Choroid plexus epithelial cell (primary cell): ENCODE measurements at places on chromosomes 3 and 15.

DNA sequence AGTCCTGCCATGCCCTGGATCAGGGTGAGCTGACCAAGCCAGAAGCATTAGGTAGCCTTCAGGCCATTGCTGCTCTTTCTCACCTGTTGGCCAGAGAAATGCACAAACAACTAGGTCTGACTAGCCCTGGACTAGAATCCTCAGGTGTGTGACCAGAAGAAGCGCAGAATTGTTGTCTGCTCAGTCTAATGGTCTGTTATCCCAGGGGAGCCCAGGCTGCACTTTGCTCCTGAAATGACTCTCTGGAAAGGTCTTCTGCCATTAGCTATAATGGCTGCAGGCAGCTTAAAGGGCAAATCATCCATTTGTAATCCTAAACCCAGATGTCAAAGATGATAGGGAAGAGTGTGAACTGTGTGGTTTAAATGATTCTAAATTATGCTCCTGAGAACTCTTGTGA, 246.1 kb downstream of the NFKBIZ start:
- DNase-seq: no peak

- peak; percentile 48 for DNase-seq
Measured at GRCh38 chr15:67550522-67550921, 8.0 kb downstream of the MAP2K5 start.

DNA sequence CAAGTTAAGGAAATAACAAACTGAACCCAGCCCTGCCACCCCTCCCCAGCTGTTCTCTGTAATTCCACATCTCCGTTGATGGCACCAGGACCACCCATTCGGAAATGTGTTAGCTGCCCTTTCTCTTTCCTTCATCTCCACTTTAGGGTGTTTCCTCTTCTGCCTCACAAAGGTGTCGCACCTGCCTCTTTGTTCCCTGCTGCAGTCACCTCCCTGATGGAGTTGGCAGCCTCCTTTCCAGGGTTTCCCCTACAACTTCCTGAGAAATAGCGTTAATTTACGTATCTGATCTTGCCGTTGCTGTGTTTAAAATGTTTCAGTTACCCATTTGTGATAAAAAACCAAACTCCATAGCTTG, 57.3 kb downstream of the GPR171 start:
- DNase-seq: no peak

- no peak for DNase-seq
Measured at GRCh38 chr15:28049581-28049980, 49.5 kb downstream of the OCA2 start.

GRCh38 chr3:18735005-18735404, 309.9 kb upstream of the SATB1 start:
- DNase-seq: no peak

GRCh38 chr3:134362221-134362620, 12.0 kb downstream of the AMOTL2 start:
- no peak for DNase-seq

GRCh38 chr15:75043509-75044257, 20.3 kb downstream of the PPCDC start:
- peak; percentile 100 for DNase-seq

DNA sequence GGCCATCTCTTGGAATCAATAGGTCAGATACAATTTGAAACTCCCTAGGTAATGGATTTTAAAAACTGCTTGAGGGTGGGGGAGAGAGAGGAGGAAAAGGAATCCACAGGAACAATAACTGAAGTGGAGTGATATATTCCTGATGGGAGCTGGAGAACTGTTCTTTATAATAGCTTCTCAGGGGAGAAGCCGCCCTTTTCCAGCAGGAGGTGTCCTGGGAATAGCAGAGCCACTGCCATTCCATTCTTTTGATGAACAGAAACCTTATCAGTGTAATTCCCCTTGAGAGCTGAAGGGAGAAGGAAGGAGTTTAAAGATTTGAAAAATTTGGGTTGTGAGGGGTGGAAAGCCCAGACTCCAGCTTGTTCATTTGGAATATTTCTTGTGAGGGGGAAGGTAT, 504.9 kb upstream of the DPH6 start:
- DNase-seq: no peak

DNA sequence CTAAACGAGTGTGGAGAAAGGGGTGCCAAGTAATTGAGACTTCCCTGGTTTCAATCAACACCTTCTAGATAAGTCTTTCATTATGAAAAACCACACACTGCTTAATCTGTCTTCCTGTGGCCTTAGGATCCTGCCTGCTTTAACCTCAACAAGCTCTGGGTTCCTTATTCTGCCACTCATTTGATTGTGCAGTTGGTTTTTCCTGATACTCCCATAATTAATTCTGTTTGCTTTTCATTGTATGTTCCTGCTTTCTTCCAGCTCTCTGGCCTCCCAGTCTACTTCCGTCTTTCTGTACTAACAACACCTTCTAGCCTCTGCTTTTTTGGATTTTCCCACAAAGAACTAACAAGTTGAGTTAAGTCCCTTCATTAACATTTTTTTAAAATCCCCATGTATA, 20.2 kb upstream of the GCNT3 start:
- DNase-seq: no peak

DNA sequence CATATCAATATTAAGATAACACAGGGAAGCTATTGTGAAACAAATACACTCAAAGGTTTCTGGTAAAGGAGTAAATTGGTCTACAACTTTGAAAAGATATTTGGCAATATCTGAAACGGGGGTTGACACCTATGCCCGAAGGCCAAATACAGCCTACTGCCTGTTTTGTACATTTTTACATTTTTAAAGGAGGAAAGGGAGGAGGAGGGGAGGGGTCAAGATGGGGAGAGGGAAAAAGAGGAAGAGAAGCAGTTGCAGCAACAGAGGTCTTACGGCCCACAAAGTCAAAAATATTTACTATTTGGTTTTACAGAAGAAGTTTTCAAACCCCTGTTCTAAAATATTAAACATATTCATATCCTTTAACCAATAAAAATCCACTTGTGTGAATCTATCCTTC, 94.2 kb downstream of the FMN1 start:
- DNase-seq: no peak

GRCh38 chr3:47592066-47592795, 13.6 kb upstream of the CSPG5 start:
- DNase-seq: no peak

DNA sequence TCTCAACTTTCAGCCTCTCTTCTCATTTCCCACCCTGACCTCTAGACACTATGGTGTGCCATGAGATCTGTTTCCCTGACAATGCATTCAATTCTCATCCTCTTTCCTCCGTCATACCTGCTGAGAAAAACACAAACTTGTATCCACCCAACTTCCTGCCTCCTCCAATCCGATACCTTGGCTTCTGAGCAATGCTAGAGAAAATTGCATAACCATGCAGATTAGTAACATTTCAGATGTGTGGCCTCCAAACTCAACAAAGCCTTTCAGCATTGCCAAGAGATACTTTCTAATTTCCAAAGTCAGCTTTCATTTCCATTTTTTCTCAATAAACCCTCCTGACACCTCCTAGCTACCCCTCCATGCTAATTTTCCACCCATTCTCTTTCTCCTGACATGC, 88.5 kb downstream of the MINAR1 start:
- DNase-seq: peak; percentile 5

DNA sequence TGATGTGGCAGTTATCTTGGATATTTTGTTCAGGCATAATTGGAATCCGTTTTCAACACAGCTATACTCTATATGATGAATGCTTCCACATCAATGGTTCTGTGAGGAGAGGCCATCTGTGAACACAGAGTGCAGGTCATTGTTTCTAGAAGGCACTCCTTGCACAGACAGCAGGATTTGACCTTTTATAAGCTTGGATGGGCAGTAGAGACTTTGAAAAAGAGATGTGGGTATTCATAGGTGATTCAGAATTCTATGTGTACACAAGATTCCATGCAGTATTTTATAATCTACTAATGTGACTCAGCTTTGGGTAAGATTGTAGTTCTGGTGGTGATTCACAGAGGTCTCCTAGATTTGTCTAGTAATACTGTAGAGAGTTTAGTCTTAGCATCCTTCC, 12.5 kb downstream of the ARPP21 start:
- DNase-seq: no peak

DNA sequence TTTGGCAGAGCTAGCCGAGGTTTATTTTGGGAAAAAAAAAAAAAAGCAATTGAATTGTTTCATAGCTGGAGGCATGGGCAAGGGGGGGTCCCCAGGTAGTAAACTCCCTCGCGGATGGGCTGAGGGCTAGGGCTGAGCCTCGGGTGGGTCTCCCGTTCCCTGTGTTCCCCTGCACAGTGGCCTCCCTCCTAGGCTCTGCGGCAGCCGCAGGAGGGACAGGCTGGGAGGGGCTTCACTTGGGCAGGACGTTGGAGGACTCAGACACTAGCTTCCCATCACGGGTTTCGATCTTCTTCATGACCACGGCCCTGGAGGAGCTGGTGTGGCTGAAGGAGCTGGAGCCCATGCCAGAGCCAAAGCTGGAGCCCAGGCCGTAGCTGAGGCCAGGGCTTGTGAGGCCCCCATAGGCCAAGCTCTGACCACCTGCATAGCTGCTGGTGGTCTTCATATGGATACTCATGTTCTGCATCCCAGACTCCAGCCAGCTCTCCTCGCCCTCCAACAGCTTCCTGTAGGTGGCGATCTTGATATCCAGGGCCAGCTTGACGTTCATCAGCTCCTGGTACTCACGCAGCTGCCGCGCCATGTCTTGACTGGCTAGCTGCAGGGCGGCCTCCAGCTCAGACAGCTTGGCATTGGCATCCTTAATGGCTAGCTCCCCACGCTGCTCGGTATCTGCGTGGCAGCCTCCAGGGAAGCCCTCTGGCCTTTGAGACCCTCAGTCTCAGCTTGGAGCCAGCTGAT, 64.0 kb upstream of the CDAN1 start:
- no peak for DNase-seq

DNA sequence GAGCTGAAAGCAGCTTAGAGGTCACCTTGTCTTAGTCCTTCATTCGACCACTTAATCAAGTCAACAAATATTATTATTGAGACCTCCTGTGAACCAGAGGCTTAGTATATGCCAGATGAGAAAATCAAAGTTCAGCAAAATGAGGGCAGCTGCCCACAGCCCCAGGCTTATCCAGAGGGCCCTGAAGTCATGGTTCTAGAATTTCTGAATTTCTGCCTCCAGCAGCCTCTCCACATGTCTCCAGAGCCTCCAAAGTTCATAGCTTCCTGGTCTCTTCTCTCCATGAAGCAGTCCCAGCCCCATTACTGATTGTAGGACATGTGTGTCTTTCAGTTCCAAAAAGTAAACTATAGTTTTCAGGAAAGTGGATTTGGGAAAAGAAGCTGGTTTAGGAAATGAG, 96.9 kb upstream of the TSC22D2 start:
- no peak for DNase-seq

- peak; percentile 55 for DNase-seq
Measured at GRCh38 chr15:92958105-92958504, 58.0 kb downstream of the CHD2 start.

DNA sequence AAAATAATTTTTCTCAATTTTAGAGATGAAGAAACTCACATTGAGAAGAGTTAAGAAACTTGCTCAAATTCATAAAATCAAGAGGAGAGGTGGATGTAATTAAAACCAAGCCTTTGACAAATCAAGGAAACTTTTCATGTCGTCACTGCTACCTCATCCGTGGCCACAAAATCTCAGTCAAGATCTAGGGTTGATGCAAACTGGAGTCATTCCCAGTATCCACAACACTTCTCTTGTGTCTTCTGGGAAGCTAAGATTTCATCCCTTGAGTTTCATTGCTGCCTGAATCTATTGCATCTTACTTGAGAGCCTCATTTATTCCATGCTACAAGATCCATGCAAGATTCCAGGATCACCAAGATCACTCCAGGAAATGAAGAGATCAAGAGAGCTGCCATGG, 5.4 kb upstream of the FBN1 start:
- no peak for DNase-seq
